ENCODE measurements at places on chromosomes 2 and 18.

GRCh38 chr18:22822841-22823508 is 110.2 kb upstream of the RBBP8 start:
- no peak for DNase-seq

DNA sequence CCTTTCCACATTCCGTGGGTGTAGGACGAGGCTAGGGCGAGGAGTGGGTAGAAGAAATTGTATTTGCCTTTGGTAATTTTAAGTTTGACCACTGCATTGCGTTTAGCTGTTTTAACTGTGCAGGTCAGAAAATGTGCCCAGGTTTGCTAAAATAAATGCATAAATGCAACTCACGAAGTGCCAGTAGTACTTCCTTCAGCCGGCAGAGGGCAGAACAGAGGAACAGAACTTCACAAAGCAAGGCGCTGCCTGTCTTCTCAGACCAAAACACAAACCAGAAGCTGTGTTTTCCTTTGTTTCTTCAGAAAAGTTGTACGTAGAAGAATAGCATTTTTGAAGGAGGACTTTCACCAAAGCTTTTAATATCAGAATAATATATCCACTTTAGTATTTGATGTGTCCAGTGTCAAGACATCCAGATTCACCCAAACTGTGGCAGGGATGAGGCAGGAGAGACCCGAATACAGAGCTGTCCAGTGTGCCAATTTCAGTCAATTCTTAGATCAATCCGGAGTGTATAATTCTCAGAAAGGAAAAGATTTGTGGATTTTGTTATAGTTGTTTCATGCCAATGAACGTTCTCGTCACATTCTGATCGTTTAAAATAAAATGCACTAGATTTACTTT is 348.6 kb downstream of the DLGAP1 start:
- peak; percentile 77 for DNase-seq

DNA sequence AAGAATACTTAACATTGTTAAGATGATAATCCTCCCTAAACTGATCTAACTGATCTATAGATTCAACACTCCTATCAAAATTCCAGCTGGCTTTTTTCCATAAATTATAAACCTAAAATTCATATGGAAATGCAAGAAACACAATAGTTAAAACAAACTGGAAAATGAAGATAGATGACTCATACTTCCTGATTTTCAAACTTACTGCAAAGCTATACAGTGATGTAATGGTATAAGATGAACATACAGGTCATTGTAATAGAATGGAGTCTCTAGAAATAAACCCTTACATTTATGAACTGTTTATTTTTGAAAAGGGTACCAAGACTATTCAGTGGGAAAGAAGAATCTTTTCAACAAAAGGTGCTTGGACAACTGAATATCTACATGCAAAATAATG is 32.3 kb downstream of the UBXN4 start:
- DNase-seq = no peak

GRCh38 chr2:67936969-67937368 is 125.8 kb downstream of the C1D start:
- DNase-seq = no peak

- no peak for DNase-seq
These were observed 233.7 kb upstream of the SPOPL start for GRCh38 chr2:138267902-138268254.
